ENCODE measurements at places on chromosomes 7 and 10. TPM values are rescaled to one million over a fixed set of nuclear protein-coding genes. Genes with fewer than 3 reads are reported as not detected.

- DNase-seq, result no peak
These were observed 11.4 kb upstream of the MRPS16 start for GRCh38 chr10:73263693-73264347.

DNA sequence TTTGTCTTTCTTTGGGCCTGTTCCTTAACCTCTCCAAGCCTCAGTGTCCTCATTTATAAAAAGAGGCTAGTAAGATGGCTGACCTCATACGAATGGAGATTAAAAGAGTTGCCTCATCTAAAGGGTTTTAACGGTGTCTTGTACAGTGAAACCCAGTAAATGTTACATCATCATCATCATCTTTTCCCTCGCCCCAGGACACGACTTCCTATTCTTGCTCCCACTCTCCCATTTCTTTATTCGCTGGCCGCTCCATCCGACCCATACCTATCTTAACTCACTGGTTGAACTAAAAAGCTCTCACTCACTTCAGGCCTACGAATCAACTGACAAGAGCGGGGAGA is 554 bp downstream of the FRA10AC1 start:
- no peak for DNase-seq

FBXO24 gene
- 0.40 TPM for total RNA-seq

DNA sequence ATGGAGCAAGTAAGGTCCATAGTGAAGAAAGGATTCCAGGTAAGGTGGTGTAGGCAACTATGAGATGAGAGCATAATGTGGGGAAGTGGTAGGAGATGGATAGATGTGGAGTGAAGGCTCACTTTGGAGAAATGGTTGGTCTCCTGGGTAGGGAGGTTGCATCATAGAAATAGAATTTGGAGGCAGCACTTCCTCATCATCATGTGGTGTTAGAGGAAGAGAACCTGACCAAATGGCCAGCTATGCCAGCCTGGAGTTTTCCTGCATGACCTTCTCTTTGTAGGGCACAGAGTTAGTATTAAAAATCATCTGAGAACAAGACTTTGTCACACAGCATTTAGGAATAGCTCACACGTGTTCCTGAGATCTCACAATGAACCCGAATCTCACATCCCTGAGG is 126.7 kb upstream of the CXCL12 start:
- DNase-seq, result no peak

GRCh38 chr10:62915158-62915557 is 99.0 kb upstream of the EGR2 start:
- no peak for DNase-seq

RAMP3 gene
- 52.5 TPM for total RNA-seq

DNA sequence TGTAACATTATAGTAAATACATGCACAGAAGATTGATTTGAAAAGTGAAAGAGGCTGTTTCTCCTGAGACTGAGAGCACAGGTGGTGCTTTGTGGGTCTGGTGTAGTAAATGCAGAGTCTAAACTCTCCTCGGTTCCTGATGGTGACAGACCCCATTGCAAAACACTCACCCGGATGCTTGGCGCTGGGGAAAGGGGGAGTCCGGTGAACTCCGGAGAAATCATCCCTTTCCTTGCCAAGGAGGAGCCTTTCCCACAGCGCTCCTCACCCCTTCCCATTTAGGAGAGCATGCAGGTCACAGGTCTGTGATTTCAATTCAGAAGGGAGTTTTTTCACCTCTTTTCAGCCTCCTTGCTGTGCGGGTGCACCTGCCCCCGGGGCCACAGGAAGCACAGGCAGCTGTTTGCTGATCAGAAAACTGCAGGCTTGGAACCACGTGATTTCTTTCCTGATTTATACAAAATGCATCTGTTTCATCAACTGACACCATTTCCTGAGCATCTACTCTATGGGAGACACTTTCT is 75.6 kb upstream of the LYZL2 start:
- DNase-seq, result no peak

GRCh38 chr7:27303026-27303425 is 60.4 kb downstream of the EVX1 start:
- DNase-seq, result no peak

DNA sequence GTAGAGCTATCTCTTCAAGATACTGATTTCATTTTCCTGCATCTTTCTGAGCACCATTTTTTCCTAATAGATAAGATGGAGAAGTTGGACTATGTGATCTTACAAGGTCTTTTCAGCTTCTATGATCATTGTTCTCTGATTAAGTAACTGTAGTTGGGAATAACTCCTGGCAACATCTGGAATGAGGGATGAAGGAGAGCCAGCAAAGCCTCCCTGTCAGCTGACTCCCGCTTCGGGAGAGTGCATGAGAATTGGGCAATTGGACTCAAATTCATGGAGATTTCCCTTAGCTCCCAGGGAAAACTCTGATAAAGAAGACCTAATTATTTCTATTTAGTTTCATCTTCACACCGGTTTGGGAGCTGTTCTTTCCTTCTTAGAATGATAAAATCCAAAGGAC is 146.1 kb downstream of the CCDC71L start:
- no peak for DNase-seq

FAM13C gene
- total RNA-seq, result 7.5 TPM

TWIST1 gene
- 1.2 TPM for total RNA-seq

DNA sequence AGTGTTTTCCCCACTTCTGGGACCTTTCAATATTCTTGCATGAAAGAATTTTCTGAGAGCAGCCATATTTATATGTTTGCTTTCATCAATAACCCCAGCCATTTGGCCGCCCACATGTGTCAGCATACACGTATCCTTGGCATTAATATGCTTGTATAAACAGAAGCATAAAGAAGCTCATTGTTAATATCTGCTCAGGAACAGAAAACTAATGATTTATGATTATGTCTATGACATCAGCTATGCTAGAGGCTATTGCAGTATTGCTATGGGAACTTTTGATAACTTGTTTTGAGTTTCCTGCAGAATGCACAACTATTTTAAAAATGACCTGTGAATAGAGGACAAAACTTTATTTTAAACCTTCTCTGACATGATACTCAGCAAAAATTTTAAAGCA is 300.9 kb upstream of the MTPN start:
- no peak for DNase-seq

GRCh38 chr7:92698237-92698841 is 108.1 kb upstream of the FAM133B start:
- DNase-seq, result no peak

DNA sequence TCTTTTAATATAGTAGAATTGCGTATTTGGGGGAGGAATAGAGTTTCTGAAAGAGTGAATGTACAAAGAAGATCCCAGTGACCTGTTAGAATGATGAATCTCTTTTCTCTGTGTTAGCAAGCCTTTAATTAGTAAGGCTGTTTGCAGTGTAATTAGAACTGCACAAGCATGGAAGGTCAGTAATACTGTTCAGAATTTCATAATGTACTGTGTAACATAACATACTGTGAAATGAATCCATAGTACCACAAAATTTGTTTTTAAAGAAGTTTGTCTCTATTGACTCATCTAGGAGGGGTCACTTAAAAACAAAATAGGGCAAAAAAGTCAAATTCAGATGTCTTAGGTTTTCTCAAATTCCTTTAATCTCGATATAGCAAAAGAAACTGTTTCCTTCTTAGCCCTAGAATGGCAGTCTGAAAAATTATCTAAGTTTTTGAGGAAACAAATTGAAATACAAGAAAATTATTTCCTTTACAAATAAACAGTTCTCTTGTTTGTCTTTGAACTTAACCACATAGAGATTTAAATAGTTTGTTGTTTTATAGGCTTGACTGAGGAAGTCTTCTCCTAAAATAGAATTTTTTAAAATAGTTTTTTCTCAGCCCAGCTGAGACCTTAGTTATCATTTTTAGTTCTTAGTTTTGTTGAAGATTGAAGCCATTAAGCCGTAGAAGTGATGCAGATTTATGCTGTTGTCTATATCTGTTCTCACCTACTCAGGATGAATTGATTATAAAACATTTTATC is 12.5 kb downstream of the ADK start:
- DNase-seq, result no peak

DNA sequence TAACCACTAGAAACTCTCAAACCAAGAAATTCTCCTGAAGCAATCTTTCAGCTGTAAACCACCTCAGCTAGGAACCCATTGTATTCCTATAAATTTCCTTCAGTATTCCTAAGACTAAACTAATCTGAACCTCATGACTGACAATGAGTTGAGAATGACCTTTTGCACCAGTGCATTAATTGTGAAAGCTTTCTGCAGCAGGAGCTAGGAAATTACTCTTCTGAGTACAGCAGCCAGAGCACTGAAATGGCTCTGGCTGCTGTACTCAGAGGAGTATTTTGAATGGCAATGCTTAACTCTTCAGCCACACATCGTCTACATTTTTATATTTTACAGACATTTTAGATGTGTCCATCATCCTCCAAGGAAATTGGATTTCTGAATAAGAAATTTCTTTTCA is 109.7 kb downstream of the PCDH15 start:
- no peak for DNase-seq

FAM237B gene
- not detected for total RNA-seq
